Hematopoietic multipotent progenitor cell treated with erythropoietin and hydrocortisone succinate and interleukin-3 and kit ligand, for 4 days (in vitro differentiated cells): ENCODE measurements at places on chromosomes 7 and 10.

DNA sequence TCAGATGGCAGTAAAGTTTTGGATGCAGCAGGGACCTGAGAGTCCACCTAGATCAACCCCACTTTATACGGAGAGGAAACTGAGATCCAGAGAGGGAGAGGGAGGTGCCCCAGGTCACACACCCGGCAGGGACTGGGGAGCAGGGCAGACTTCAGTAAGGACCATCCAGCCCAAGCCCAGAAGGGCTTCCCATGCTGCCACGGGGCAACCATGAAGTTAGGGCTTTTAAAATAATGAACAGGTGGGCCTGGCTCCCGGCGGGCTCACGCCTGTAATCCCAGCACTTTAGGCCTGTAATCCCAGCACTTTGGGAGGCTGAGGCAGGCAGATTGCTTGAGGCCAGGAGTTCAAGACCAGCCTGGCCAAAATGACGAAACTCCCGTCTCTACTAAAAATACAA is 98.5 kb downstream of the HIP1 start:
- DNase-seq = no peak

DNA sequence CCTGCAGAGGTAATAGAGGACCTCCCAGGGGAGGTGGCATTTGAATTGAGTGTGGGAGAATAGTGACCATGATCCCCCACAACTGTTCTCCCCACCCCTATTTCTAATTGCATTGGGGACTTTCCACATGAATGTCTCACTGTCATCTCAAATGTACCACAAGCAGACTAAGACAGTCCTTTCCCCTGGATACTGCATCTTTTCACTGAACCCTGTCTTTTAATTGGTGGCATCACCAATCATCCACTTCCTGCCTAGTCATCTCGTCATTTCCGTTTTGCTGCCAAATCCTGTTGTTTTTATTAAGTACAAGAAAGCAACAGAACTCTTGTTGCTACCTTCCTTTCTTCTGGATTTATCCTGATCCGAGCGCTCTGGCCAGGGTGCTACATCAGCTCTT is 120.3 kb downstream of the NRP1 start:
- no peak for DNase-seq

DNA sequence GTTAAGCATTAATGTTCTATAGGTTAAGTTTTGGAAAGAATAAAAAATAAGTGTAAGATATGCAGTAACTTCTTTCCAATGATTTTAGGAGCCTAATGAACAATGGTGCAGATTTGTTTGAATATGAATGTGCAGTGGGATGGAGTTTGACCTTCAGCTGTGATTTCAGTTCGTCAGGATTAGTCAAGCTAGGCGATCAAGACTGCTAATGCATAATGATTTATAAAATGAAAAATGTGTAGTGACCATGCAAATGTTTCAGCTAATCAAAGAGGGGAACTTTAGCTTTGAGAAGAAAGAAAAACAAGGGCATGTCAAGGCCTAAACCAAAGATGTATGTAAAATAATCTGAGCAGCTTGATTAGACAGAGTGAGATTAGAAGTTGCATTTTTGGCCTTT is 208.5 kb downstream of the FOXP2 start:
- no peak for DNase-seq

GRCh38 chr7:22821702-22822485 is 755 bp downstream of the TOMM7 start:
- peak; percentile 35 for DNase-seq

DNA sequence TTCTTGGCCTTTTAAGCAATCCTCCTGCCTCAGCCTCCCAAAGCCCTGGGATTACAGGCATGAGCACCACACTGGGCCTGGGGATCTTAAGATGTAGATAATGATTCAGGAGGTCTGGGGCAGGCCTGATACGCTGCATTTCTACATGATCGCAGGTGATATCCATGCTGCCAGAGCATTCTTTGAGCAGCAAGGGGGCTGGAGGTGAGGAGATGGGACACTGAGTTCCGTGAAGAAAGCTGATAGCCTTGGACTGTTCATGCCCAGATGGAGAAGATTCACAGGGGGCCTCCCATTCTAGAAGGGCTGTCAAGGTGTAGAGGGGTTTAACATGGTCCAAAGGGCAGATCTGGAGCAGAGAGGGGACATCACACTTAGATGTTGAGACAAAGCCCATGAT is 480.3 kb downstream of the RPS24 start:
- no peak for DNase-seq

GRCh38 chr10:28879875-28880682 is 202.8 kb downstream of the BAMBI start:
- no peak for DNase-seq

- DNase-seq = peak; percentile 7
Measured at GRCh38 chr7:94394437-94395140, at the start of gene COL1A2. Gene COL1A2 (plus strand): TSS chr7:94394895. CDS start chr7:94395032, 137 bp downstream.

- peak; percentile 34 for DNase-seq
Measured at GRCh38 chr10:29130190-29130673, 158.6 kb upstream of the LYZL1 start.

GRCh38 chr10:46520941-46521340 is 35.5 kb downstream of the GPRIN2 start:
- no peak for DNase-seq

- no peak for DNase-seq
Measured at GRCh38 chr7:35816514-35816913, 15.7 kb downstream of the SEPTIN7 start.

DNA sequence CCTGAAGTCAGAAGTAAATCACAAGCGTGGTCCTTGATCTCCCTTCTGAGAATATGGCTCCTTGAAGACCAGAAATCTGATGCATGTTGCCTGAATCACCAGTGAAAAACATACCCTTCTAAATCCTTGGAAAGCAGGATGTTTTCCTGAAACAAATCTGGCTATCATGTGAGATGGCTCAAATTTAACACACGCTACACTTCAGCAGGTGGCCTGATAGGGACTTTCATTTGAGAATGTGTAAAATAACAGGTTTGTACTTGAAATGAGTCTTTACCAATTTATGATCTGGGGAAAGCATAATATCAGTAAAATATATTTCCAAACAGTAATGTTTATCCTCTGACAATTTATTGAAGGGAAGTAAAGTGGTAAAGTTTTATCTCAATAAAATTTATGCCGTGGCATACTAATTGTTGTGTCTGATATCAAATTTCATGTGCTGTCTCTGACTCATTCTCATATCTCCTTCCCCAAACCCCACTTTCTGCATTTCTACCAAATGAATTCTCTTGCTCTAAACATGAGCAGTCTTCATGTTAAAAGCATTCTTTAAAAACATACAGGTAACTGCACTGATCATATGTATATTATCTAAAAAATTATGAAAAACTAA is 17.4 kb downstream of the CYP3A4 start:
- peak; percentile 16 for DNase-seq

DNA sequence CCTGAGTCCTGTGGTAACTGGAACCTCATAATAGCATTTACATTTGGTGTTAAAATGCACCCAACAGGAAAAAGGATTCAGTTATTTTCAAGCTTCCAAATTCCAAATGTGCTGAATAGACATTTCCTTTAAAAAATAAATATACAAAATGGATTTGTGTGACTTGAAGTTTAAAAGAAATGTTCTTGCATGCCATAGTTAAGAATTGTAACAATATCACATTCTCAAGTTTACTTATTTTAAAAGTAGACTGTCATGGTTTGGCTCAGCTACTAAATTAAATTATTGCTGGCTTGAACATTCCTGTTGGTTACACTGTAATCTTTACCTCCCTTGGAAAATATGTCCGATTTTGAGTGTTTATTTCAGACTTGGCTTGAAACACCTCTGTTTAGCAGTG is 31.5 kb downstream of the BICC1 start:
- no peak for DNase-seq
